ENCODE measurements at places on chromosomes 3 and 15. TPM values are rescaled to one million over a fixed set of nuclear protein-coding genes. Genes with fewer than 3 reads are reported as not detected.

The CNTN4 gene
- not detected for total RNA-seq

The TNFAIP8L3 gene
- total RNA-seq: 0.13 TPM

The RTP1 gene
- total RNA-seq: not detected

The HMCES gene
- total RNA-seq: 22.2 TPM

The PLA2G4D gene
- total RNA-seq: not detected

The GOLGA6A gene
- total RNA-seq: not detected

The ABCC5 gene
- total RNA-seq: 9.6 TPM

The GHSR gene
- not detected for total RNA-seq

The CX3CR1 gene
- not detected for total RNA-seq

The ZNF80 gene
- total RNA-seq: not detected

The C3orf20 gene
- total RNA-seq: not detected

The PIGZ gene
- 0.13 TPM for total RNA-seq

The MPI gene
- total RNA-seq: 16.7 TPM

The CFAP44 gene
- 0.82 TPM for total RNA-seq

The C2CD4A gene
- not detected for total RNA-seq

The ADAMTSL3 gene
- total RNA-seq: 1.7 TPM

The ECT2 gene
- 97.0 TPM for total RNA-seq

The VEPH1 gene
- total RNA-seq: 1.7 TPM

The GMPS gene
- 79.4 TPM for total RNA-seq

The IQCF2 gene
- total RNA-seq: not detected

The GXYLT2 gene
- 13.3 TPM for total RNA-seq

The CPA3 gene
- 0.08 TPM for total RNA-seq

The CPN2 gene
- total RNA-seq: not detected

The ANKRD34C gene
- total RNA-seq: not detected

The DUOXA1 gene
- total RNA-seq: not detected

The FAIM gene
- total RNA-seq: 12.7 TPM

The CHCHD4 gene
- 17.3 TPM for total RNA-seq

The UBA3 gene
- 76.4 TPM for total RNA-seq

The LRRN1 gene
- total RNA-seq: not detected

The ACVR2B gene
- total RNA-seq: 1.1 TPM

The MESP1 gene
- not detected for total RNA-seq

The ANKRD63 gene
- total RNA-seq: 11.4 TPM
